ENCODE measurements at places on chromosomes 12 and 14. TPM values are rescaled to one million over a fixed set of nuclear protein-coding genes. Genes with fewer than 3 reads are reported as not detected.

Gene ALDH1L2
- 3.7 TPM for total RNA-seq

Gene SMIM10L1
- 6.6 TPM for total RNA-seq

Gene VWF
- 837 TPM for total RNA-seq

Gene CLEC4C
- total RNA-seq = not detected

Gene NT5DC3
- 3.5 TPM for total RNA-seq

Gene EPYC
- not detected for total RNA-seq

Gene TAS2R42
- total RNA-seq = not detected
